Sciatic nerve (tissue), 2 donors: ENCODE measurements at places on chromosomes 5 and 9.
A peak's percentile ranks its signal among the peaks of the same experiment; 100 is the strongest.

GRCh38 chr5:86665984-86666760 lies 48.4 kb downstream of the COX7C start:
- no peak for DNase-seq

DNA sequence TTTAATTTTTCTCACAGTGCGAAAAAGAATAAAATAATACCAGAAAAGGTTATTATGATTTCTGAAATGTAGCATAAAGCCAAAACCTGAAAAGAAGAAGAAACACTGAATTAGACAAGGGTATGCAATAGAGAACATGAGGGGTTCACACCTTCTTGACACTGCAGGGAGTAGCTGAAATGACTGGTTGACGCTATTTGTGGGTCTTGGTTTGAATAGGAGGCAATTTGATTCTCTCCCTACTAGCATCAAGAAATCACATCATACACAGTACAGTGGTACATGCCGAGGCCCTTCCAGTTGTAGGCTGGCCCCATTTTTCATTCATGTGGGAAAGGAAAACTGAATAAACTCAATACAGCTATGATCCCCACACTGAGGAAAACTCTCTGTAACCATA lies 68.6 kb downstream of the NR3C1 start:
- DNase-seq: no peak

GRCh38 chr9:118271331-118271730 lies 567.1 kb downstream of the TLR4 start:
- DNase-seq: no peak

GRCh38 chr9:113210815-113211214 lies 10.3 kb downstream of the FKBP15 start:
- no peak for DNase-seq

DNA sequence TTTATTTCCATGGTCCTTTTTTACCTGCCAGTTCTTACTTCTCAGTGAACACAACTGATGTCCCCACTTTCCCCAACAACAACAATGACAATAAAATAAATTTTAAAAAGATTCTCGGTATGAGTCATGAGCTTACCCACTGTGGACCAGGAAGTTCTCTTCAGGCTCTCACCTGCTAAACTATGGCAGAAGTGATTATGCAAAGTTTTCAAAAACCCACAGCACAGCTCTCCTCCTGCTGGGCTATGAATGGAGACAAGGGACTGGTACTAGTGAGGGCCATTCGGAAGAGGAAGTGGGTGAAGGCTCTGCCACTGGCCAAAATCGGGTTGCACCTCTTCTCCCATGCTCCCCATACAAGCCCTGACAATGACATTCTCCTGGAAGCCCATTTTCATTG lies 429.4 kb downstream of the PIK3R1 start:
- no peak for DNase-seq

GRCh38 chr9:136439481-136440408 lies at the start of gene INPP5E:
Gene INPP5E (minus strand): TSS chr9:136439845. CDS start chr9:136439419, 426 bp downstream.
- DNase-seq: peak; percentile 84

DNA sequence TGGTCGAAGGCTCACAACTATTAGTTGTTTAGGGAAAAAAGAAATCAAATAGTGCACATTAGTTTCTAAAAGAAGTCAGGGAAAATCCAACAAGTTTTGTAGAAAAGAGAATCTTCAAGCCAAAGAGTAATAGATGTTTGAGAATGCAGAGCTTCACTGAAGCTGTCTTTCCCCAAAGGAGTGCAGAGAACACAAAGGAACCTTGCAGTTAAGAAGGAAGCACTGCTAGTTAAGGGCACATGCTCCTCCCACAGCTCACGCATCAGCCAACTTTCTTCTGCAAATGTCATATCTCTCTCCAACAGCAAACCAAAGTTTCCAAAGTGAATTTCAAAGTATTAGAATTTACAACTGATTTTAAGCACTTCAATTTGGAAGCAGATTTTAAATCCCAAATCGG lies 116.4 kb upstream of the FST start:
- no peak for DNase-seq

GRCh38 chr5:173509060-173509459 lies 107.4 kb downstream of the BOD1 start:
- no peak for DNase-seq

DNA sequence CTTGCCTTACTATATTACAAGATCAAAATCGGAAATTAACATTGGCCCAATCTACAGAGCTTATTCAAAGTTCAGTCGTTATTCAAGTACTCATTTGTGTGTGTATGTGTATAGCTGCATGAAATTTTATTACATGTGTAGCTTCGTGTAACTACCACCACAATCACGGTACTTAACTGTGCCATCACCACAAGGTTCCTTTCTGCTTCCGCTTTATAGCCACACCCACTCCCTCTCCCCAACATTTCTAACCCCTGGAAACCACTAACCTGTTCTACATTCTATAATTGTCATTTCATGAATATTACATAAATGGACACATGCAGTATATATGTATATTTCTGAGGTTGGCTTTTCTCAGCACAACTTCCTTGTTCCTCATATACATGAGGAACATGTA lies 4.0 kb upstream of the TEX48 start:
- DNase-seq: no peak

DNA sequence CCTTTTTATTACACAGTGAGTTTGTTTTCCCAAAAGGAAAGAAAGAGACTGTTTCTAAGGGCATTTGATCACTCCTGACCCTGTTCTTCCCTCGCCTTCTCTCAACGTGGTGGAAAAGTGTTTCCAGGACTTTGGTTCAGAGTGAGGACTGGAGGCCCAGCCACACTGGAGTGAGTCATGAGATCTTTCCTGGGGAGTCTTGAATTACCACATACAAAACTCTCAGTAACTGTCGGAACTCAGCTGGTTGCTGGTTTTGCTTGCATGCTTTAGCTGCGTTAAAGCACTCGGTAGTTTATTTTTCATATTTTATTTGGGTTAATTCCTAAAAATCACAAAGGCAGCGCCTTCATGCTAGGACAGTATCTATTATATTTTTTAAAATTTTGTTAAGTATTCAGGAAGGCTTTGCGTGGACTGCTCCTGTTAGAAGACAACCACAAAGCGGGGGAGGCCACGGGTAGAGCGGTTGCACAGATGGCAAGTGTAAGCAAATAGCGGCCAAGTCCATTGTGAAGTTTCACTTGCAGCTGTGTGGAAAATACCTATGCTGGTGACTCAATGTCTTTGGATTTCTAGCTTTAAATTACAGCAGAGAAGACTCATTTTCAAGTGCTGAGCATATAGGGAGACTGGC lies 77.7 kb downstream of the ARSB start:
- DNase-seq: no peak

- DNase-seq: no peak
These were observed 1257.8 kb downstream of the MAT2B start for GRCh38 chr5:164763206-164763605.

DNA sequence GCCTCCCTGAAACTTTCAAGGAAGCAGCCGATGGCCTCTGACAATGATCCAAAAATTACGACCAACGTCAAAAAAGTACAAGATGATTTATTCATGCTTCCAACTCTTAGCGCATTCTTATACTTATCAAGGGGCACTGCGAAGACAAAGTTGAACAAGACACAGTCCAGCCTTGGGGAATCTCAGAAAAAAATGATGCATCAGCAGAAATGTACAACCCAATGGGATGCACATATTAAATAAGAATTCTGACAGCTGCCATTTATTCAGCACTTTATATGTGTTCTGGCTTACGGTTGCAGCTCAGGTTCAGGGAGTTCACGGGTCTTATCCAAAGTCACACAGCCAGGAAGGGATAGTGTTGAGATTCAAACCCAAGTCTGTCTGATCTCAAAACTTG lies 96.0 kb upstream of the CPLX2 start:
- no peak for DNase-seq

DNA sequence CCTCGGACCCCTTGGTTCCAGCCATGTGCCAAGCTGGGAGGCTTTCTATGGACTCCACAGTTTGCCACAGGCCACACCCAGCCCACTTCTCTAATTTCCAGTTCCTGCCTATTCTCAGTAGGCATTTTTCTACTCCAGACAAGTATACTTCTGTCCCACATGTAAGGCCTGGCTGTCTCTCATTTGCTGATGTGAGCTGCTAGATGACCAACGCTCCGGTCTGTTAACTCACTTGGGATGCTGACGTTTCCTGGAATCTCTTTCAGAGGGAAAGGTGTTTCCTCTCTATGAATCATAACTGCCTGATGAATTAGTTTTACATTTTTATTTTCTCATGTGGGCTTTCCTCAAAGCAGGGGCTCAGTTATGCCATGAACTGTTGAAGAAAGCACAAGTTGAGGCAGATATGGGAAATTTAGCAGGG lies 36.3 kb downstream of the ERGIC1 start:
- no peak for DNase-seq

GRCh38 chr9:27800692-27801370 lies 227.6 kb upstream of the C9orf72 start:
- no peak for DNase-seq

DNA sequence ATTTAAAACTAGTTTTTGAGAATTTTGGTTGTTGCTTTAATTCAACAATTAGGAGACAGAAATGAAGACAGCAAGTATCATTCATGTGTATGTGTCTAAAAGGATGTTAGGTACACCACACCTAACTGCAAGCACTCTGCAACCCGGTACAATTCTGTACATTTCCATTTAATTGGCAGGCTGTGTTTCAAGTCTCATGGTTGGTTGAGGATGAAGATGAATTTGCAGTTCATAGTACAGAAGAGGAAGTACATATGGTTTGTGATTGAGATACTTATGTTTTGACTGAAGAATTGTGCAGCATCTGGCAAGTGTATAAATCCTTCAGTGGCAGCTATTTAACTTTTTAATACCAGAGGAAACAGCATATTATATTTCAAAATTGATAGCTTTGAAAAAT lies 628.7 kb upstream of the ZNF608 start:
- DNase-seq: no peak

GRCh38 chr5:42837601-42838000 lies 25.9 kb upstream of the SELENOP start:
- no peak for DNase-seq

DNA sequence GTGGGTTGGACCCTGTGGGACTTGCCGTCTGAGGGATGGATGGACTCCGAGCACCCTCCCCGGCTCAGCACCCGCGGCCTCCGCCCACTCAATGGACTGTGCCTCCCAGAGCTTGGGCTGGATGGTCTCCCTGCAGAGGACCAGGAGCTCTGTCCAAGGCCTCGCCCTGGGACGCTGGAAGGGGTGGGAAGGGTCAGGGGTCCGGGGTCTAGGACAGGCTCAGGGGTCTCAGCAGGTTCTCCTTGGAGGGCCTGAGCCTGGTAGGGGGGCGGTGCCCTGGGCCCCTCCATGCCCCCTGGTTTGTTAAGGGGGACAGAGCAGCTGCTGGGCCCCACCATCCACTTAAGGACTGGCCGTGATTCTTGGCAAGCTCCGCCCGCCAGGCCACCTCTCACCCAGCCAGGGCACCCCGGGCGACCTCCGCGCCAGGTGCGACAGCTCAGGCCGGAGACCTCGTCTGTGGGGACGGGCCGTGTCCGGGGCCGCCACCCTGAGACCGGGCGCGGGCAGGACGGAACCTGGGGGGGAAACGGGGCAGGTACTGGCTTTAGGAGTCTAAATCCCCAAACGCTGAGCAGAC lies 29.2 kb downstream of the EXOC3 start:
- peak; percentile 71 for DNase-seq

DNA sequence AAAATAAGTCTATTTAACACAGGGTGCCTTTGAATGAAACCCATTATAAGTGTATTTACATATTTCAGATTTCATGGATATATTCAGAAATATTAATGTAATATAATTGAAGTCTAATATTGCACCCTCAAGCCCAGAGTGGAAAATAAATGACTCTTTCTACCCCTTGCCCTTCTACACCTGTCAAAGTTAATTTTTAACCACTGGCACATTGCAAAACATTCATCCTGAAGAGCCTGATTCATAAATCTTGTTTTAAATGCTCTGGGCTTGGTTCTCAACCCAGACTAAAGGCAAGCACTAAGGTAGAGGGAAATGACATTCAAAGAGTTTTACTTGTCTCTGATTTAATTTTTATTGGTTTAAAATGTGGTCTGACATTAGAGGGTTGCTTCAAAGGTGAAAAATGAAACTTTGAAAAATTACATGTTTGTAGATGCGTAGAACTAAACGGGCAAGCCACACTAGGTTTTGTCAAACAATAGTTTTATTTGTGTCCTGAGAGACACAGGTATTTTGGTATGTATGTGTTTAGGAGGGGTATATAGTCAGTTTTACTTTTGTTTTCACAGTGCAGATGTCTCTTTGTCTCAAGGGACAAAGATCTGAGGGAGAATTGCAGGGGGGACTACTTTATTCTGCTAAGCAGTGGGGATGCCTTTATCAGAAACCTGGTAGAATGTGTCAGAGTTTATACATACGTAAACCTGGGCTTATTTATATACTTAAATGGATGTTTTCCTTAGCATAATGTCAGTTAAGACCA lies 69.7 kb downstream of the PIK3R1 start:
- no peak for DNase-seq

- DNase-seq: no peak
These were observed 16.6 kb upstream of the SARDH start for GRCh38 chr9:133754688-133755227.

- DNase-seq: no peak
These were observed 618.3 kb downstream of the NR2F1-AS1 start for GRCh38 chr5:92962752-92963151.

GRCh38 chr5:167699432-167699831 lies 592.0 kb upstream of the WWC1 start:
- DNase-seq: no peak

DNA sequence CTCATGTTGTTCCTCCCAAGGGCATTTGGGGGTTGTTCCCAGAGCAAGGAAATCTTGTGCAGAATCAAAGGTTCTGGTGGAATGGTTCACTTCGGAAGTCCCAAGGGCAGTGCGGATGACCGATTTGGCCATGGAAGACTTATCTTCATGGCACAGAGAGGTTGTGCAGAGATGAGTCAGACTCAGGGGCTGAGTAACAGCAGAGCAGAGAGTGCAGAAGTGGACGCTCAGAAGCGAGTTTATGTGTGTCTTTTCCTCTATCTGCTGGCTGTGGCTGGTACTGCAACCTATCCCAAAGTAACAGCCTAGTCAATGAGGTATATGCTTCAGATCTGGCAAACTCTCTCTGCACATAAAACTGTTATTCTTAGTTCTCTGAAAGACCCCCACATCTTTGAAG lies 118.1 kb downstream of the DPYSL3 start:
- peak; percentile 61 for DNase-seq
